ENCODE measurements at places on chromosomes 13 and 19. TPM values are rescaled to one million over a fixed set of nuclear protein-coding genes. Genes with fewer than 3 reads are reported as not detected.

Gene ATXN8OS
- not detected for total RNA-seq

DNA sequence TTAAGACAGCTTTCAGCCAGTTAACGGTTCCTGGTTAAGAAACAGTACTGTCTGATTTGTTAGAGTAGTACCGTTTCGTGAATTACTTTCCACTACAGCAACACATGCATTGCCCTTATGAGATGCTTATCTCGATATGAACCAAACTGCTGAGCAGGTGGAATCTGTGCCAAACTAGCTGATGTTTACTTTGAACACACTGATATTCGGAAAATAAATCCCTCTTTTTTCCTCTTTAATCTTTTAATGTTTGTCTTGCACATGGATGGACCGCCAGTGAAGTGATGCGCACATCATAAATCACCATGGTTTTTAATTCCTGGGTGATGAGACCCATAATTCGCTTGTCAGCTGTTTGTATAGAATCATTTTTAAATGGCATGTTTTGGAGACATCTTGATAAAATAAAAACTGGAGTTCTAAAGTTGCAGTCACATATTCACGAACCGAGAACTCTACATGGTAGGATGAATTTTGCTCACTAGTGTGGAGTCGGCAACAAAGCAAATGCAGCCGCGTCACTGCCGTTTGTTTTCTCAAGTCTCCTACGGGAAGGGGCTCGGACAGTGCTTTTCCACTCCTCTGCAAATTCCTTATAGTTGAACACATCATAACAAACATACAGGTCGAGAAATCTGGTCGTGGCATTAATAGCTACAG is 1.1 kb downstream of the GJA3 start:
- no peak overlapping the region for H3K4me3 ChIP-seq
- H3K36me3 ChIP-seq, result no peaks in the 10 kb centered on the region
- peaks cover 3% of the 10 kb centered on the region for H3K4me1 ChIP-seq
- no peaks in the 10 kb centered on the region for H3K27me3 ChIP-seq

- DNase-seq, result no peak
- no peaks in the 10 kb centered on the region for H3K27me3 ChIP-seq
- no peak overlapping the region for H3K27ac ChIP-seq
- no peaks in the 10 kb centered on the region for H3K36me3 ChIP-seq
- no peak overlapping the region for H3K4me3 ChIP-seq
These were observed 2.1 kb downstream of the ERFL start for GRCh38 chr19:41926028-41926762.

DNA sequence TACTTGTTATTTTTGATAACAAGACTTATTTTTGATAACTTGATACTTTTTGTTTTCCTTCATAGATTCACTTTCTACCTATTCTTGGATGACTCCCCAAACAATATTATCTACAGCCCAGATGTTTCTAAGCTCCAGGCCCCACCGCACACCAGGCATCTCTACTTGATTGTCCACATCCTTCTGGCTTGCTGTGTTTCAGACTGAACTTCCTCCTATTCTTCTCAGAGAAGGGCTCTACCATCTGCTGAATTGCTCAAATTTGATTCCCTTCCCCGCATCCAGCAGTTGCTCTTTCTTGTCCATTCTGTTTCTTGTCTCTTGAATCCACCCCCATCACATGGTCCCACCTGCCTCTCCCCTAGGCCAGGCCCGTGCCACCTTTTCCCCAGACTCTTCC is 13.0 kb downstream of the NUDT15 start:
- no peaks in the 10 kb centered on the region for H3K27me3 ChIP-seq
- DNase-seq, result no peak
- no peak overlapping the region for H3K4me3 ChIP-seq
- H3K4me1 ChIP-seq, result no peaks in the 10 kb centered on the region
- no peaks in the 10 kb centered on the region for H3K36me3 ChIP-seq
- H3K27ac ChIP-seq, result no peak overlapping the region

DNA sequence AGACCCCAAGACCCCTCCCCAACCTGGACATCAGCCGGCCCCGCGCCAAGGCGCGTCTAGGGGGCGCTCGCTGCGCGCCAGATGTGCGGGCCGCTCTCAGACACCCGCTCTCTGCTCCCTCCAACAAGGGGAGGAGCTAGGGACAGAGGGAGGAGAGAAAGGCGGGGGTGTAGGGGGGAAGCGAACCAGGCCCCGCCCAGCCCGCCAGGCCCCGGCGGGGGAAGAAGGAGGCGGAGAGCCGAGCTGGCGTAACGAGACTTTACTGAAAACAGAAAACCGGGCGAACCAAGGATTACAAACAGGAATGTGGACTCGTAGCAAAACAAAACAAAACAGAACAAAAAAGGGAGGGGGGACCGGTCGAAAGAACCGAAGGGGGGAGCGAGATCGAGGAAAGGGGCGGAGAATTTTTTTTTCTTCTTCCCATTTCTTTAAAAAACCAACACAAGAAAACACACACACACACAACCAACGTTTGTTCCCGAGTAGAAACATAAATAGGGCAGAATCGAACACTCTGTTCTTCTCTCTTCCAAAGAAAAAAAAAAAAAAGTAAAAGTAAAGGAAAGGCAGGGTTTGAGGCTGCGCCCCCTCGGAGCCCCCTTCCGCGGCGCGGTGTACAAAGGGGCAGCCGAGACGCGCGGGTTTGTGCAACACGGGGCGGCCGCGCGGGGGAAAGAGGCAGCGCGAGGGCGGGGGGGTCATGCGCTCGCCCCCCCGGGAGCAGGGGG is 1.7 kb downstream of the JUND start:
- peak; percentile 94 for DNase-seq
- no peaks in the 10 kb centered on the region for H3K27me3 ChIP-seq
- peaks cover 12% of the 10 kb centered on the region for H3K4me1 ChIP-seq
- peak overlapping the region; percentile 93 for H3K4me3 ChIP-seq
- H3K27ac ChIP-seq, result peak overlapping the region; percentile 99
